Activated CD4-positive, alpha-beta T cell treated with anti-CD3 and anti-CD28 coated beads, Interleukin-2, amount 10 ng/mL, durations not matched to agents 24 days and 14 days (primary cell): ENCODE measurements at places on chromosomes 1 and 21. TPM values are rescaled to one million over a fixed set of nuclear protein-coding genes. Genes with fewer than 3 reads are reported as not detected.

The RGSL1 gene
- not detected in 2 replicates for total RNA-seq

The TCEA3 gene
- 6.7 and 7.8 TPM in 2 replicates for total RNA-seq

The SLAMF6 gene
- total RNA-seq = 53.8 and 55.4 TPM in 2 replicates

The MXRA8 gene
- total RNA-seq = 0.24 and 0.75 TPM in 2 replicates

The AMIGO1 gene
- 1.1 TPM in 2 replicates for total RNA-seq

The ANKRD35 gene
- 0.40 TPM in 2 replicates for total RNA-seq

The INKA2 gene
- total RNA-seq = 2.4 and 2.6 TPM in 2 replicates

The SPATA21 gene
- not detected in 2 replicates for total RNA-seq

The LCK gene
- total RNA-seq = 240 and 248 TPM in 2 replicates

The CD1D gene
- total RNA-seq = not detected in 2 replicates

The CDC7 gene
- 21.4 and 22.3 TPM in 2 replicates for total RNA-seq

The GBP4 gene
- total RNA-seq = 29.5 and 33.5 TPM in 2 replicates

The MMEL1 gene
- total RNA-seq = 0.54 and 0.83 TPM in 2 replicates

The TXLNA gene
- total RNA-seq = 105 and 106 TPM in 2 replicates

The C4BPB gene
- total RNA-seq = 0.43 and 0.82 TPM in 2 replicates

The TPM3 gene
- 633 and 635 TPM in 2 replicates for total RNA-seq

The TIAM1 gene
- total RNA-seq = 104 and 105 TPM in 2 replicates

The CD48 gene
- total RNA-seq = 206 and 208 TPM in 2 replicates

The SV2A gene
- total RNA-seq = 18.0 and 18.9 TPM in 2 replicates
